ENCODE measurements at places on chromosomes 1 and 21. TPM values are rescaled to one million over a fixed set of nuclear protein-coding genes. Genes with fewer than 3 reads are reported as not detected.

The CSF3R gene
- total RNA-seq = 5.0 TPM

DNA sequence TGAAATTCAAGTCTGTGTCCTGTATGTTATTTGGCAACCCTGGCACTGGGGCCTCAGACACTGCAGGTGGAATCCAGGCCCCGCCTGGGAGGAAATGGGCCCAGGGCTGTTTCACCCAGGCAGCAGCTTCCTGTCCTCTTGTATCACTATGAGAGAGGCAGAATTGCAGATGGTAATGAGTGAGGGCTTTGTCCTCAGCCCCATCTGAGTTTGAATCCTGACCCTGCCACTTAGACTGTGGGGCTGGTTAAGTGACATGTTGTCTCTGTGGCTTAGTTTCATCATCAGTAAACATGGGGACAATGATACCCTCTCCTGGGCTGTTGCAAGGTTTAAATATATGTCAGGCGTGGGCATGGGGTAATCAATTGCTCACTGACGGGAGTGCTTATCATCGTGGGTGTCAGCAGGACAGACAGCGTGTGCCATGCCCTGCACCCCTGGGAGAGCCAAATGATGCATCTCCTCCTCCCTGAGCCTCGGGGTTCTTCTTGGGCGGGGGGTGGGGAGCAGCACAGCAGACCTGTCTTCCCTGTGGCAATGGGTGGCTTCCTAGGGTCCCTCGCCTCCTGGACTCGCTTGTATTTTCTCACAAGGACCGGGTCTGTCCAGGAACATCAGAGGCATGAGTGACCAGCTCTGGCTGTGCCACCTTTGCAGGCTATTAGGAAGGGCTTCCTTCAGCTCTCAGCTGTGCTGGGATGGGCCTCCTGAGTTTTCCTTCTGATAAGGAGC lies 42.1 kb downstream of the ARHGEF10L start:
- no peak for DNase-seq

- DNase-seq = no peak
These were observed 3.4 kb downstream of the PLXNA2 start for GRCh38 chr1:208240662-208241355.

The UBXN10 gene
- total RNA-seq = 4.7 TPM

DNA sequence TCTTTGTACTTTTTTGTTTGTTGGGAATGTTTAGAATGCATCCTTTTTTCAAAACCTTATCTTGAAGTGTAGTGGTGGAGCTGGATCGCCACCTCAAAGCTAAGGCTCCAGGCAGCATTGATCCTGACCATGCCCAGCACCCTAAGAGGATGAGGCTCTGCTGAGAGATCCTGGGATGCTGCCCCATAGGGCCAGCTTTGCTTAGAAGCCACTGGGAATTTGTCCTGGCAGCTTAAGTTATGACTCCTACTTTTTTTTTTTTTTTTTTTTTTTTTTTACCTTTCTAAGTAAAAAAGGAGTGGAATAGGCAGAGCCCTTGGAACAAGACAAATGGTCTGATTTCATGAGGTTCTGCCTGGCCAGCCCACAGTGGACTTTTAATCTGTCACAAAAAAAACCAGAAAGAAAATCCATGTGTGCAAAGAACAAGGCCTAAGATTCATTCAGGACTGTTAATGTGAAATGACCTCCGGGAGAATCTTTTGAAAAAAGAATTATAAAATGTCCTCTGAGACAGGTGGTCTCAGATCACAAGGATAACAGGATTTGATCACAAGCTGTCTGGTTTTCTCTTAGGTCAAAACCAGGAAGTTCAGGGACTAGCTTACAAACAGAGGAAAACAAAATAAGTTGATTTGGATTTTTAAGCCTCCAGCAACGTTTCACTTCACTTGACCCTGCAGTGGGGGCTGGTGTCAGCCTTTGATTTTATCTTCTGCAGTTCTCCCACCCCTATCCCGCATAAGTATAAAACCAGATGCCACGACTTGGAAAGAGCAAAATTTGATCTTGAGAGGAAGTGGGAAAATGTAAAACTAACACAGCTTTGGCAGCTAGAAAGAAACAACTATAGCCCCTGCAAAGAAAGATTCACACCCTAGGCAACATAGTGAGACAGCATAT lies 25.9 kb upstream of the RAP1A start:
- no peak for DNase-seq

The CSDE1 gene
- total RNA-seq = 819 TPM
